ENCODE measurements at places on chromosomes 12 and 14.

- no peak for DNase-seq
These were observed 142.6 kb upstream of the PDZRN4 start for GRCh38 chr12:41045509-41045908.

GRCh38 chr12:71038960-71039359, 118.4 kb upstream of the PTPRR start:
- no peak for DNase-seq

- no peak for DNase-seq
These were observed 6.9 kb upstream of the KRT6A start for GRCh38 chr12:52499806-52500560.

- DNase-seq, result no peak
These were observed 26.6 kb downstream of the NINJ2 start for GRCh38 chr12:636632-637031.

GRCh38 chr12:12943586-12944260, 8.2 kb downstream of the GPRC5D start:
- no peak for DNase-seq

DNA sequence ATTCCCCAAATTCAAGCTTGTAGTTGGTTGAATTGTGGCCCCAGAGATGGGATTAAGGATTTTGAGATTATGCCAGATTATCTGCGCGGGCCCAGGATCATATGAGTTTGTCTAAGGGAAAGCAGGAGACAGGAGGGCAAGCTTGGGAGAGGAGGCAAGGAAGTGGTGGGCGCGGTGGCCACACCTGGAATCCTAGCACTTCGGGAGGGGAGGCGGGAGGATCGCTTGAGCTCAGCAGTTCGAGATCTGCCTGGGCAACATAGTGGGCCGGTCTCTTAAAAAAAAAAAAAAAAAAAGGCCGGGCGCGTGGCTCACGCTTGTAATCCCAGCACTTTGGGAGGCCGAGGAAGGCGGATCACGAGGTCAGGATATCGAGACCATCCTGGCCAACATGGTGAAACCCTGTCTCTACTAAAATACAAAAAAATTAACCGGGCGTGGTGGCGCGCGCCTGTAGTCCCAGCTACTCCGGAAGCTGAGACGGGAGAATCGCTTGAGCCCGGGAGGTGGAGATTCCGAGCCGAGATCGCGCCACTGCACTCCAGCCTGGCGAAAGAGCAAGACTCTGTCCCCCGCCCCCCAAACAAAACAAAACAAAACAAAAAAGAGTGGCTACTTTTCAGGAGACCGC, 881 bp upstream of the PUS1 start:
- DNase-seq, result no peak

GRCh38 chr12:92133171-92133570, 12.5 kb downstream of the BTG1 start:
- no peak for DNase-seq

DNA sequence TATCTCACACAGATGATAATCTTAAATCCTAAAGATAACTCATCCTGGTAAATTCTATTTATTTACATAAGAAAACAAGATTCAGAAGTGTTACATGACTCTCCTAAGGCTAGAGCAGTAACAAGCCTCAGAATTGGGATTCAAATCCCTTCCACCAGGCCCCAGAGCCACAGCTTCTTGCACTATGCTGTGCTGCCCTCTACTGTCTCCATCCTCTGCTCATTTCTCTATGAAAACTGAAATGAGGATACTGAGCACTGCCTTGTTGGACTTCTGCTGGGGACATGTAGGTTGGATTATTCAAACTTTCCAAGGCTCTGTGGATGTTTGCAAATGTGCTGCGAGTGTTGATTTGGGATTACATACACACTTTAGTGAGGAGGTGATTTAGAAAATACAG, 23.5 kb upstream of the C12orf50 start:
- DNase-seq, result no peak

DNA sequence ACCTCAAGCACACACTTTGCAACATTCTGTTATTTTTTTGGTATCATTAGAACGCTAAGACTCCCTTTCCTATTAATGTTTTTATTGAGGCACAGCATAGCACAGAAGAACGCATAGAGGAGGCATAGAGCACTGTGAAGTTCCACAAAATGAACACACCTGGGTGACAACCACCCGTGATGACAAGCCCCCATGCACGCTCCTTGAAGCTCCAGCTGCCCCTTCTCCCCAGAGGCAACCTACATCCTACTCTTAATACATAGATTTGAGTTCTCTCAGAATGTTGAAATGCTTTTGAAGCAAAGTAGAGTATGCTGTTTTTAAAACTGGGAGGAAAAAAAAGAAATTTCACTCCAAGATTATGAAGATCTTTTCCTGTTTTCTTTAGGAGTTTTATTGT, 55.5 kb downstream of the DYRK2 start:
- DNase-seq, result no peak

- no peak for DNase-seq
These were observed 24.4 kb downstream of the NAP1L1 start for GRCh38 chr12:76060111-76060510.

DNA sequence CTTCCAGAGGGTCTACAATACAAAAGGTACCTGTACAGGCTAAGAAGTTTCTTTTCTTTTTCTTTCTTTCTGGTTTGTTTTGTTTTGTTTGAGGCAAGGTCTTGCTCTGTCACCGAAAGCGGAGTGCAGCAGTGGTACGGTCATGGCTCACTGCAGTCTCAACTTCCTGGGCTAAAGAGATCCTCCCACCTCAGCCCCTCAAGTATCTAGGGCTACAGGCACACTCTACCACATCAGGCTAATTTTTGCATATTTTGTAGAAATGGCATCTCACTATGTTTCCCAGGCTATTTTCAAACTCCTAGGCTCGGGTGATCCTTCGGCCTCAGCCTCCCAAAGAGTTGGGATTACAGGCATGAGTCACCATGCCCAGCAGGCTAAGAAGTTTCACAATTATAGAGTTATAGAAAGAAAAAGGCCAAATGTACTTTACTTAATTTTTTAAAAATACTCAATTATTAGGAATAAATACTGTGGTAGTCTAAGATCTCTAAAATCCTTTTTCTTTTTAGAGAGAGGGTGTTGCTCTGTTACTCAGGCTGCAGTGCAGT, 3.0 kb upstream of the PIGH start:
- no peak for DNase-seq

DNA sequence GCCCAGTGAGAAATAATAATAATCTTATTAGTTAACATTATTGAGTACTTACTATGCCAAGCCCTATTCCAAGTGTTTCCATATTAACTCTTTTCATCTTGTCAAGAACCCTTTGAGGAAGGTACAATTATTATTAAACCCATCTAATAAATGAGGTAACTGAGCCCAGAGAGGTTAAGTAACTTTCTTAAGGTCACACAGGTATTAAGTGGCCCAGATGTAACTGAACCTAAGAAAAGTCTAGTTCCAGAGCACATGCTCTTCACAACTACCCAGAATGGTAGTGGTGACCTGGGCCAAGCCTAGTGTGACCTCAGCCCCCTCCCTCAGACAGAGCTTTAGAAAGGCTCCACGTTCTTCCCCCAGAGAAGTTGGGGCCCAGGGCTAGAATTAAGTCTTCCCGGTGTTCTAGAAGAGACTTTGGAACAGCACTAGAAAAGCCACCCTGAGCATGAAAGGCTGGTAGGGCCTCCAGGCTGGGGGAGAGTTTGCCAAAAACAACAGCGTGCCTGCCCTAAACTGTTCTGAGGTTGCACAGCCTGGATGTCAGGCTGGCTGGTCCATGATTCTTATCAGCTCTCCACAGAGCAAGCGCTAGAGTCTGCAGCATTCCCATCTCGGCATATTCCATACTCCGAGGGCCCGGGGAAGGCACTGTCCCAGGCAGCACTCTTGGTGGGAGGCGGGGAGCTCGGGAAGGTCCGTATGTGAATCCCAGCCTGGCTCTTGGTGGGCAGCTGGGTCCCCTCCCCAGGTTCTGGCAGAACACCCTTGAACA, 41.3 kb upstream of the CTDSP2 start:
- no peak for DNase-seq

DNA sequence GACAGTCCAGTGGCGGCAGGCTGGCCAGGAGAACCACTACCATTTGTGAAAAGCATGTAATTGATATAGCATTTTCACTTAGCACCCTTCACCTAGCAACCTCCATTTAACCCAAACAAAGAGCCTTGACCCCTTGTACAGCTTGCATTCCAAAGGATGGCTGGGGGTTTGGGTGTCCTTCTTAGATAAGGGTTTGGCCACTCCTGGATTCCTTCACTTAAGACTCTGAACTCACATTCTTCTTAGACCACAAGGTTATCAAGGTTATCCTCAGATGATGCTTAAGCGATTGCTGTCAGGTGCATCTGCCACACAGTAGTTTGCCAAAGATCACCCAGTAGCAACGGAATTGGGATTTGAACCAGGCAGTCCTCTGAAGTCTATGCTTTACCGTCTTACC, 102.8 kb downstream of the ZNF664 start:
- no peak for DNase-seq

- no peak for DNase-seq
These were observed 170.7 kb upstream of the KITLG start for GRCh38 chr12:88750867-88751543.

GRCh38 chr12:111284709-111285108, 84.2 kb downstream of the PHETA1 start:
- DNase-seq, result no peak

DNA sequence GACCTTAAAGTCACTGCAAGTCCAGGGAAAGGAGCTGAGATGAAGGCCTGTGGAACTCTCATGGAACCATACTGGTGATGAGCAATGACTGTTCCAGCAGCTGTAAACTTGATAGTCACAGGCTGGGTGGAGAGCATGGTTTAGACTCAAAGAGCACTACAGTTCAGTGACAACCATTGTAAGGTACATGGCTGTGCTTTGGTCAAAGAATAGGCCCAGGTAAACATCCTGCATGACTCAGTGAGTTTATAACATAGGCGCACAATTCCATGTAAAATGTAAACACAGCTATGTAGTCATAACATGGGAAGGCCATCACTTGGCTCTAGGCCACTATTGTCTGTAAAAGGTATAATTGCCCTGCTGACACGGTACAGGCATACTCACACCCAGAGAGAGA, 119.3 kb upstream of the FSCB start:
- no peak for DNase-seq

DNA sequence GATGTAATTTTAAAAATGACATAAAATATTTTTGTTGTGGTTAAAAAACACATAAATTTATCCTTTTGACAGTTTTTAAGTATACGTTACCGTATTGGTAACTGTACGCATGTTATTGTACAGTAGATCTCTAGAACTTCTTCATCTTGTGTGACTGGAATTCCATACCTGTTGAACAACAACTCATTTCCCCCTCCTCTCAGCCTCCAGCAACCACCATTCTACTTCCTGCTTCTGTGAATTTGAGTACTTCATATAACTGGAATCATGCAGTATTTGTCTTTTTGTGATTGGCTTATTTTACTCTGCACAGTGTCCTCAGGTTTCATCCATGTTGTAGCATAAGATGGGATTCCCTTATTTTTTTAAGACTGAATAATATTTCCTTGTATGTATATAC, 113.6 kb upstream of the ATF1 start:
- DNase-seq, result no peak

GRCh38 chr14:24080142-24080530, 8.8 kb downstream of the CPNE6 start:
- DNase-seq, result no peak

GRCh38 chr14:74685921-74686678, 26.8 kb downstream of the AREL1 start:
- no peak for DNase-seq

- DNase-seq, result no peak
These were observed 70.3 kb downstream of the ALX1 start for GRCh38 chr12:85350356-85350755.

GRCh38 chr14:67335781-67336180, 23.8 kb downstream of the ATP6V1D start:
- DNase-seq, result no peak

DNA sequence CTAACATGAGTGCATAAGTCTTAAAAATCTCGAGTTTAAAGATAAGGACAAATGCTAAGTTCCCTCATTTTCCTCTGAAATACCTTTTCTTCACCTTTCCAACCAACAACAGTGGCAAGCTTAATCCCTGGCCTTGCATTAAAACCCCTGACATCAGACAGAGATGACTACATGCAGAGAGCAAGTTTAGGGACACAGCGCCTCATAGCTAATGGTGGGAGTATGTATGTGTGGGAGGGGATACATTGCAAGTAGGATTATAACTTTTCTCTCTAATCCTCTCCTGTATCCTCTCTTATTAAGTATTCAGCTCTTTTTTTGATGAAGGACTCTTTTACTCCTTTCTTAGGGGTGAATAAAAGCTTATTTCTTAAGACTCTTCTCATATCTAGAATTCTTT, 547.1 kb downstream of the CCER1 start:
- DNase-seq, result no peak

DNA sequence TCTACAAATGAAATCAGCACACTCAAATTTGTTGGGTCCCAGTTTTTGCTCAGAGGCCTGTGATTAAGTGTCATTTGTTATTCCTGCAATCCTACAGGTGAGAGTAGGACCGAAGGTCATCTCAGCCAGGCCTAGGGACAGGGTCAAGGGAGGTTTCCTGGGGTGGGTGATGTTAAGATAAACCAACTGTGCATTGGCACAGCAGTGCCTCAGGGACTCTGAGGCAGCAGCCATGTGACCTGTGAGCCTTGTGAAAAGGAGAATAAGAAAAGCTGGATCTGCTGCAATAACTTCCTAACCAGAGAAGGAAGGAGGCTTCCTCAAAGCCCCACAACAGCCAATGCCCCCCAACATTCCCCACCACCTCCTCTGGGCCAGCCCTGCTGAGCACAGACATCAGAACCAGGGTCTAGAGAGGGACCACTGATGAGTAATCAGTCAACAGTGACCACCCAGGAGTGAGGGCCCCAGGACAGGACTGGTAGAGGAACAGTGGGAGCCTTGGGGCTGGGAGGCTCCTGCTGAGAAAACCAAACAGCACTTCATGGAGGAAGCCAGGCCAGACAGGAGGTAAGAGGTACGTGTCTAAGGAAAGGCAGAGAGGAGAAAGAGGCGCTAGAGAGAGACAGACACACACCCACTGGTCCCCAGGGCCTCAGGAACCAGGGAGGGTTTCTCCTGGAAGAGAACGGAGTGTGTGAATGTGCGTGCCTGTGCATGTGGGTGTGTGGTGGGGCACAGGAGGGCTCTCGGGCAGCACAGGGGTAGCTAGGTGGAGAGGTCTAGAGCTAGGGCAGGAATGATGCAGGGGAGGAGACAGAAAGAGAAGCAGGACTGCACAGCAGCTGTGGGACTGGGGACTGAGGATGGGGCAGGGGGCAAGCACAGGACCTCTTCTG, 82.4 kb downstream of the ITPK1 start:
- DNase-seq, result no peak

DNA sequence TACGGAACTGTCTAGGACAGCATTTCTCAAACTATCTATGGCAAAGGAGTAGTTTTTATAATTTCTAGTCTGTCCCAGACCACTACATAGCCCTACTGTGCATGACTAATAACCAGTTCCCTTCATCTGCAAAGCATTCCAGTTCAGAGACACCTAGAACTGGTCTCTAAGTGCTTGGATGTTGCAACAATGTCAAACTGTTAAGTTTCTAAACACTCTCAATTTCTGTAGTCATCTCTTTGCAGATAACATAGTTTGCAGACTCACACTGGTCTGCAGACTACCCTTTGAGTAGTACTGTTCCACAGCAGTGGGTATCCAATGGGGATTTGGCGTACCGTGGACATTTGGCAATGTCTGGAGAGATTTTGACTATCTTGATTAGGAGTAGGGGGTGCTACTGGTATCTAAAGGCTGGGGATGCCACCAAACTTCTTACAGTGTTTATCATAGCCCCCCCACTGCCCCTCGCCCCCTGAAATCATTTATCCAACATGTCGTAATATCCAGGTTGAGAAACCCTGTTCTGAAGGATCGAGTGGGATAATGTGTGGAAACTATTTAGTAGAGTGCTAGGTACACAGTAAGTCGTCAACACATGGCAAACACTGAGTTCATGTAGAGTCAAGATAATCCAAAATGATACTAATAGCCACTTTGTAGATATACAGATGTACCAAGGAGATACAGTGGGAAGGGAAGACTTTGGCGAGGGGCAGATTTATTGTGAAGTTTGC, 1.7 kb downstream of the C12orf76 start:
- DNase-seq, result no peak

All from stimulated activated CD4-positive, alpha-beta T cell treated with anti-CD3 and anti-CD28 coated beads, Interleukin-15, amount 100 ng/mL, for 48 hours (primary cell).